ENCODE measurements at places on chromosomes 6 and 20.
A peak's percentile ranks its signal among the peaks of the same experiment; 100 is the strongest.

GRCh38 chr6:2676048-2676447 is 74.7 kb downstream of the MYLK4 start:
- no peak for DNase-seq

- no peak for DNase-seq
Measured at GRCh38 chr6:38882157-38882556, 166.4 kb upstream of the GLP1R start.

GRCh38 chr6:89970072-89970471 is 75.8 kb downstream of the GJA10 start:
- no peak for DNase-seq

- DNase-seq = no peak
Measured at GRCh38 chr20:13447385-13448180, 191.1 kb downstream of the TASP1 start.

DNA sequence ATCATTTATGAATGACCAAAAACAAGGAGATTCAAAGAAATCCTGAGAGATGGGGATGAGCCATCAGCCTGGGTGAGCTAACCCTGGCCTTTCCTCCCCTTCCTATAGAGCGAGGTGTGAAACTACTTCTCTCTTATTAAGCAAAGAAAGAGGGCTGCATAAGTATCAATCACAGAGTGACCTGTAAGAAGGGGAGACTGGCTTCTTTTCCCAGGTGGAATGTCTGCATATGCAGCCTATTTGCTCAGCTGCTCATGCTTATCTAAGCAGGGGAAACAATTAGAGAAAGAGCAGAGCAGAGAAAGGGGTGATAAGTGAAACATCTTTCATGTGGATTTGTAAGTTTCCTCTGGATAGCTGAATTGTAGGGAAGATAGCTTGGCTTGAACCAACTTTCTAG is 160.0 kb downstream of the PKHD1 start:
- DNase-seq = no peak

- no peak for DNase-seq
Measured at GRCh38 chr6:37619641-37620040, 78.0 kb downstream of the MDGA1 start.

GRCh38 chr6:12528136-12528535 is 188.4 kb upstream of the PHACTR1 start:
- DNase-seq = no peak

- DNase-seq = peak; percentile 34
Measured at GRCh38 chr6:143575440-143575839, 63.9 kb upstream of the FUCA2 start.

GRCh38 chr20:46199198-46199597 is 81.1 kb downstream of the CD40 start:
- no peak for DNase-seq

DNA sequence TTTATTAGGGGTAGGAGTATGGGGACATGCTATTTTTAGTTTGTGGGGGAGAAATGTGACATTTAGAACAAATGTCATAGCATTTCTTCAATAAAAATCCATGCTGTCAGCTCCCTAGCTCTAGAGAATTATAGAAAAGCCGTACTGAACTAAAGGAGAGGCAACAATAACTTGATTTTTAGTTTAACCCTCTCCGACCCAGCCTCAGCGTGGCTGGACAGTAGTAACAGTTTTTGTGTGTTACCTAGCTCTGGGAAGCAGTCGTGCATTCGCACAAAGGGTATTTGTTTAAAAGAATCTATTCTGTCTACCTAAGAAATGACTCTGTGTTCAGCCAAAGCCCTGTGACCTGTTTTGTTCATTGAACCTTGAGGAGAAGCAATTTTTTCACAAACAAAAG is 442.4 kb upstream of the SOX4 start:
- no peak for DNase-seq

GRCh38 chr6:143739341-143739851 is 61.6 kb downstream of the PHACTR2 start:
- no peak for DNase-seq

- no peak for DNase-seq
Measured at GRCh38 chr6:75377386-75377785, 92.8 kb upstream of the TMEM30A start.

- DNase-seq = no peak
Measured at GRCh38 chr6:121008553-121008952, 325.7 kb downstream of the TBC1D32 start.

DNA sequence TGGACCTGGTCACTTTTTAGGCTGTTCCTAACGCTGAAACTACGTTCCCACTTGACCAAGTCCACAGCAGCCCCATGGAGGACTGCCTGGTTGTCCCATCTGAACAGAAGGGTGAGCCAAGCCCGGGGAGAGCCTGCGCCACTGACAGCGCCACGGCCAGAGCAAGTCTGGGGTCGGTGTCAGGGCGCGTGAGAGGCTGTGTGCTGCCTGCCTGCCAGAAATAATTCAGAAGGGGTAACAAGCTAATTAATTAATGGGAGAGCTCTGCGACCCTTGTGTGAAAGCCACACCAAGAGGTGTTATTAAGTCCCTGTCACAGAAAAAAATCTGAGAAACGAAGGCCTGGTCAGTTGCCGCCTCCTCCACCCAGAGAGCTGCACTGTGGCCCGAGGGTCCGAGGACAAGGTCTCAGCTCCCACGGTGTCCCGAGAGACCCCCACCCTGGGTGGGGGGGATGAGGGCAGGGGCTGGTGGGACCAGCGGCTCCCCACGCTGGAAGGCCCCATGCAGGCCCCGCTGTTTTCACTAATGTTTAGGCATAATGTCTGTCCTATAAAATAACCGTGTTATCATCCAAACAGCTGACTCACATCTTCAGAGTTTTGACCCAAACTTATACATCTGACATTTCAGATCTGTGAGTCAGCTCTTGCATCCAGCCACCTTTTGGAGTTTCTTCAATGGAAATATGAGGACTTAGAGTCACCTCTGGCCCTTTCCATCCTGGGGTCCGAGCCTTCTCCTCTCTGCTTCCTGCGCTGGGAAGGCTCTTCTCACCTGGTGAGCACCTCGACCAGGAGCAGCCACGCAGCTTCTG is 58.5 kb downstream of the DLL1 start:
- no peak for DNase-seq

DNA sequence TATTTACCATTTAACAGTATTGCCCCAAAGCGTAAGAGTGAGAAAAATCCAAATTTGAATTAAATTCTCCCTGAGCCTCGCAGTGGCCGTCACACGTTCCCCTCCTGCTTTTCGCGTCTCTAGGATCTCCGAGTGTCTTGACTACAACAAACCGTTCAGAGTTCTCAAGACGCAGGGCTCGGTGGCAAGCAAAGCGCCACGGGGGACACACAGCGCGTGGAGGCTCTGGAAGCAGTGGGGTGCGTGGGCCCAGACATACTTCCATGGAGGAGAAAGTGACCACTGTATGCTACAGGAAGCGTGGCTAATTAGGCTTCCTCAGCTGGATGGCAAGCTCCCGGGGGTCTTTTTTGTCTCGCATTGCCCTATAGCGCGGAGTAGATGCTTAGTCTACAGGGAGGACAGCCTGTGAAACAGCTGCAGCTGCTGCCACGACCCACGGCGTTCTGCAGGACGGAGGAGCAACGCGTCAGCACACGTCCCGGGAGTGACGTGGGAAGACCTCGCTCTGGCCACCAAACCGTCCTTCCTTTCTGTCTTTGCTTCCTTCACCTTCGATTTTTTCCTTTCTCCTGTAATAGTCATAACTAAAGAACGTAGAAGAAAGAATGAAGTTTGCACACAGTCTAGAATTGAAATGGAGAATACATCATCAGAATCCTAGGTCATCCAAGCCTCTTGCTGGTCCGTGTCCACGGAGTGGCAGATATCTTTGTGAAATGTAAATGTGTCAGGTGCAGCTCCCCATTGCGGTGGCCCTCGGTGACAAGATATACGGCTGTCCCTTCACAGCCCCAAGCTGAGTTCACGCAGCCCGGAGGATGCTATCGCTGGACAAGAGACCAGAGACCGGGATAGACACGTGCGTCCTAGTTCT is 104.2 kb upstream of the QKI start:
- DNase-seq = no peak

DNA sequence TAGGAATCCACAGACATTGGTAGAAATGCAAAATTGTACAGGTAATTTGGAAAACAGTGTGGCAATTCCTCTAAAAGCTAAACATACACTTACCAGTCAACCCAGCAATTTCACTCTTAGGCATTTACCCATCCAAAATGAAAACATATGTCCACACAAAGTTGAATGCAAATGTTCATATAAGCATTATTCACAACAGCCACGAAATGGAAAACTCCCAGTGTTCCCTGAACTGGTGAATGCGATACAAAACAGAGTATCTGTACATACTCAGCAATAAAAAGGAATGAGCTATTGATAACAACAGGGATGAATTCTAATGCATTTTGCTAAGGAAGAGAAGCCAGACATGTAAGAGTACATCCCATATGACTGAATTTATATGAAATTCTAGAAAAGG is 32.4 kb upstream of the RAB22A start:
- DNase-seq = no peak

DNA sequence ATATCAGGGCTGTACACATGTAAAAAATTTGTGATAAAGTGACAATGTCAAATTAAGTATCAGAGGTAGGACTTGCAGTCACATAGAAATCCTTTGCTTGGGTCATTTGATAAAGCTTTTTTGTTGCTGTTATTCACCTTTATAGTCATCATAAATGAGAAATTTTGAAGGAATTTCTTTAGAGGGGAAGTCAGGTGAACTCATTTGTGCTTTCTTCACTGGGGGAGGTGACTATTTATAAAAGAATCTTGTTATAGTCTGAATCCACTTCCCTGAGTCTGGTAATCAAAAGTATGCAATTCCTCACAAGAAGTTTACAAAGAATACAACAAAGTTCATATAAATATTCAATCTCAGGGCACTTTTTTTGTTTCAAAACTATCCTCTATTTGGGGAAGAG is 47.7 kb downstream of the FRK start:
- no peak for DNase-seq

- no peak for DNase-seq
Measured at GRCh38 chr6:5744497-5744896, 262.2 kb downstream of the NRN1 start.

- no peak for DNase-seq
Measured at GRCh38 chr6:105609375-105609991, 206.6 kb upstream of the PREP start.

GRCh38 chr20:9367746-9368145 is 146.6 kb upstream of the LAMP5 start:
- DNase-seq = no peak

DNA sequence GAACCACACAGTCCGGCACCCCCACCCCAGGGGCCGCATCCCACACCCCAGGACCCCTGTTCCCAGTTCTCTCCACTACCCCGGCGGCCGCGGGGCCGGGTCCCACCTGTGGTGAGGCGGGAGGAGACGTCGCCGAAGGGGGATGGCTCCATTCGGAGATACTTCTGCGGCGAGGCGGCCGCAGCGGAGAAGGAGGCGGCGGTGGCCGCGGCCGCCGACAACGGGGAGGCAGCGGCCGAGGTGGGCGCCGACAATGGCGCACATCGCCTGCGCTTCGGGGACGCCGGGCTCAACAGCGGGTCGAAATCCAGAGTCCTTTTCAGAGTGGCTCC is 723 bp downstream of the AKIRIN2 start:
- no peak for DNase-seq

DNA sequence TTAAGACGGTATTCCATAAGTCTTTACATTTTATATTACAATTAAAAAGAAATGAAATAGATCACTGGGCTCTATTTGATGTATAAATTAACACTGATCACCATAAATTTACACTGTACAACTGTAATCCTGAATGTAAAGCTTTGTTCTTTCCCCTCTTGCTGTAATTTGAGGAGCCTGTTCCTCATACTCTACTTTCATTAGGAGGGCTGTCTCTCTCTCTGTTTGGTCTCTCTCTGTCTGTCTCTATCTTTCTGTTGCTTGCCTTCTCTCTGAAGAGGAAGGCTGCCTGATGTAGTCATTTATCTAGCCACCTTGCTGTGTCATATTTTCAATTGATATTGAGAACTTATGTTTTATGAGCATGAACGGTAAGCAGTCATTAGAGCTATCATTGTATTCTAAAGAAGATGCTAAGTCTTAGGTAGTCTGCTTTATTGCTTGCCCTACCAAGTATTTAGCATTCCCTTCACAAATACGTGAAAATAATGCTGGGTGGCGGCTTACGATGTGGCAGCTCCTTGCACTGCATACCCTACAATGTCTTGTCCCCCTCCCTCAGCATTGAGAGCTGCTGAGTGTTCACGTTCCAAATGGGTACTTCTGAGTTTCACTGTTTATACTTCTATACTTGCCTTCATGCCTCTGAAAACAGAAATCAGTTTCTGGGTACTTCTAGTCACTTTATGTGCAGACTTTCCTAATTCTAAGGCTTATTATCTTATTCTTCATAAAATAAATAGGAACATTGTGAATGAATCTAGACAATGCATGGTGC is 205.5 kb downstream of the NKAIN2 start:
- no peak for DNase-seq

- no peak for DNase-seq
Measured at GRCh38 chr20:56995635-56996075, 270.8 kb downstream of the BMP7 start.

DNA sequence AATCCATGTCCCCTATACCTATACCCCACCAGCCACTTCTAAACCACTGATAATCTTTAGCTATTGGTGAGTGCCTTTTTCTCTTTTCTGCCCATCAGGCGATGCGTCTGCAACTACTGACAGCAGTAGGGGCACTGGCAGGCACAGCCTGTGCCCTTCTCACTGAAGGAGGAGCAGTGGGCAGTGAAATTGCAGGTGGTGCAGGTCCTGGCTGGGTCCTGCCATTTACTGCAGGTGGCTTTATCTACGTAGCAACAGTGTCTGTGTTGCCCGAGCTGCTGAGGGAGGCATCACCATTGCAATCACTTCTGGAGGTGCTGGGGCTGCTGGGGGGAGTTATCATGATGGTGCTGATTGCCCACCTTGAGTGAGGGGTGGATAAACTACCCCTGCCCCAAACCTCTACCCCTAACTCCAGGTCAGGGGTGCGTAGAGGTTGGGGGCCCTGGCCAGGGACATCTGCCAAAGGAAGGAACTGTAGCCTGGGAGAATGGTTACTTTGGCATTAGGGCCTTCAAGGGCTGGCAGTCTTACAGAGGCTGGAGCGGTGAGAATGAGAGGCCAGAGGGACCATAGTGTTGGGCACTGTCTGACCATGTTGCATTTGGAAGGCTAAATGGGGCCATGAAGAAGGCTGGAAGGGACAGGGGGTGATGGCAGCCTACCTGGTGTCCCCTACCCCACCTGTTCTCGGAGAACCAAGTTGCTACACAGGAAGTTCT is 851 bp upstream of the HSD17B8 start:
- DNase-seq = no peak

DNA sequence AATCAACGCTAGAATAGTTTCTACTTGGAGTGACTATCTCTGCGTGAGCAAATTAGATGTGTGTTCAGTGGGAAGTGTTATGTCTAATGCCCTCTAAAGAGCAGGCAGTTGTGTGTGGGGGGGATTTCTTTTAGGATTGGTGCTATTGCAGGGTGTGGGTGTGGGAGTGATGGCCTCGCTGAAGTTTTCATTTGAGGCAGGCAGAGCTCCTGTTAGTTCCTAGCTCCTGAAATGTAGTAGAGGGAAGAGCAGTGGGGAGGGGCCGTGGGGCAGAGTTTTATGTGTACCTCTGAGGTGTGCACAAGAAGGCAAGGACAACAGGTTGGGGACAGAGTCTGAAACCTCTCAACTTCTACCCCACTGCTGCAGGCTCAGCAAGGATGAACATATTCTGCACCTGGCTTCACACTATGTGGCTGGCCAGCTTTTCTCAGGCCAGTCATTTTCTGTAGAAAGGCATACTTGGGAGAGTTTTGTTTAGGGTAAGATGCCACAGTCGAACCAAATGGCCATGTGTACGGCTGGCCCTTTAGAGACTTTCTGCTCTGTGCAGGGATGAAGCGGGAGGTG is 229.2 kb upstream of the SUPT3H start:
- DNase-seq = no peak

All from cerebellar nuclear complex (tissue), 1 donor.